ENCODE measurements at places on chromosomes 1 and 21.

DNA sequence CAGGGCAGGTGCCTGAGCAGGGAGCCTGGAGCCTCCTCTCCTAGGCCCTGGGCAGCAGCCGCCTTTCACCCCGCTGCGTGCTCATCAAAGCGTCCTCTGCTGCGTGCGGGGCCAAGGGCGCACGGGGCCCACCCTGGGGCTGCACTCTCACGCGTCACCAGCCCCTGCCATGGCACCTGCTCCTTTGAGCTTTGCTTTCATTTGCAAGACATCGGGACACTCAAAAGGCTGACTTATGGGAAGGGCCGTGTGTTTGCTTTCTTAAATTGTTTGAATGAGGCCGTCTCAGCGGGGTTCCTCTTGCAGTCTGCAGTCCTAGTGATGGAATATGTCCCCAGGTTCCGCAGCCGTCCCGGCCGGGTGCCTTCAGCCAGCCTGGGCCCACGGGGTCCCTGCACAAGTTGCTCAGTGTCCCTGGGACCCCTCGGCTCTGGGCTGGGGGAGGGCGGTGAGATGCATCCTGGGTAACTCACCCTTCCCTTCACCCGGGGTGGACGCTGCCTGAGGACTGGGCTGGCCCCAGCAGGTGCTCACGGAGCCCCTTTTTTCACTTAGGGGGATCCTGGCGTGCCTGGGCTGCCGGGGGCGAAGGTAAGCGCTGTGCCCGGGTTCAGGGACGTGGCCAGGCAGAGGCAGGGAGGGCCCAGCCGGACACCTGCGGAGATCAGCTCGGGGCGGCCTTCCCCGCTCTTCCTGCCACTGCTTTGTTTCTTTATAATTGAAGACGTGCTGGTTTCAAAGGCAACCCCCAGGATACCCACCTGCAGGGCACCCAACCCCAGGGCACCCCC lies 53.1 kb downstream of the SLC19A1 start:
- DNase-seq: no peak

GRCh38 chr1:235190431-235190830 lies 29.4 kb upstream of the RBM34 start:
- DNase-seq: no peak

- no peak for DNase-seq
These were observed 7.0 kb upstream of the LIN28A start for GRCh38 chr1:26403656-26404055.

- DNase-seq: peak; percentile 1
These were observed at the start of gene CR1 for GRCh38 chr1:207495801-207496792. CR1 (plus strand) TSS chr1:207496157; CDS start chr1:207496268, 111 bp downstream.

DNA sequence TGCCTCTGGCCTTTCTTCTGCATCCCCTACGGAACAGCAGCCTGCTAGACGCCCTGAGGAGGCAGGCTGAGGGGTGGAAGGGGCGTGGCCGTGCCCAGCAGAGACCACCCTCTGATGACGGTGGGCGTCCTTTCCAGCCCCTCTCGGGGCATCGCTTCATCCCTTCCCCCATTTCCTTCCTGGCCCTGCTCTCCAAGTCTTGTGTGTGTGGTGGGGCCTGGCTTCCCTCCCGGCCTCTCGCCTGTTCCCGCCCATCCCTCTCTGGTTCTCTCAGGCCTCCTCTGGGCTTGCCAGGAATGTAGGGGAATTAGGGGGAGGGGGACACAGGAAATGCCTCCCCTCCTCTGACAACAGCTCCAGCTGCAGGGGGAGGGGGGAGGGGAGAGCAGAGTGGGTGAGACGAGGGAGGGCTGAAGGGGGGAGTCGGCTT lies 51.1 kb downstream of the SKI start:
- peak; percentile 100 for DNase-seq

DNA sequence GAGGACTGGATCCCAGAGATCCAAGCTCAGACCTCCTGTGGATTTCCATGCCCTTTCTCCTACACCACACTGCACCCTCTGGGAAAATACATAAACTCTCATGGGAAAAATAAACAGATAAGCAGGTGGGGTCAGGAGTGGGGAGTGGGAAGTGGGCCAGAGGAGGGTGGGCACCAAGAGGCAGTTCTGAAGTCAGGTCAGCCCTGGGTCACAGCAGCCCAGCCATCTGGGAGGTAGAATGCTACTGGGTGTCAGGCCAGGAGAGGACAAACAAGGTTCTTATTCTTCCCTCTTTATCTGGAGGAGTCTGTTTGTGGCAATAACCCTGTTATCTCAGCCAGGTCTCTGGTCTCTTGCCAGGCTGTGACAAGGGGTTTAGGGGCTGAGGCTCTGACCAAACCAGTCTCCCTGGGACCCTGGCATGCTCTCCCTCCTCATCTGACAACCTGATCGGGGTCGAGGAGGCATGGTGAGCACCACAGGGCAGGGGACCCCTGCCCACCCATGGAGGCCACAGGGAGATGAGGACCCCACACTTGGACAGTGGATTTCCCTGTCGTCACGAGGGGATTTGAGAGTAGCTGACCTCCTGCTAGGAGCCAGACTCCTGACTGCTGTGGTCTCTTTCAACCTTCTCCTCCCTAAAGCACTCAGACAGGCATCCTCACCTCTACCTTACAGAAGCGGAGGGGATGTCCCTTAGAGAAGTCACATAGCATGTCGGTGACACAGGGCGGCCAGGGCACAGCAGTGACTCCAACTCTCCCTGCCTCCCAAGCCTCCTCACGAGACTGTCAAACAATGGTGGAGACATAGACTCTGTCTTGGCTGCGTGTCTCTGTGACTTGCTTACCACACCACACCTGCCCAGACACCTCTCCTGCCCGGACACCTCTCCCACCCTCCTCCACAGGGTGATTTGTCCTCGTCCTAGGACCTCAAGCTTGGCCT lies 51.3 kb upstream of the IFFO2 start:
- no peak for DNase-seq

- peak; percentile 43 for DNase-seq
These were observed 450.6 kb upstream of the DAB1 start for GRCh38 chr1:57874418-57874877.

DNA sequence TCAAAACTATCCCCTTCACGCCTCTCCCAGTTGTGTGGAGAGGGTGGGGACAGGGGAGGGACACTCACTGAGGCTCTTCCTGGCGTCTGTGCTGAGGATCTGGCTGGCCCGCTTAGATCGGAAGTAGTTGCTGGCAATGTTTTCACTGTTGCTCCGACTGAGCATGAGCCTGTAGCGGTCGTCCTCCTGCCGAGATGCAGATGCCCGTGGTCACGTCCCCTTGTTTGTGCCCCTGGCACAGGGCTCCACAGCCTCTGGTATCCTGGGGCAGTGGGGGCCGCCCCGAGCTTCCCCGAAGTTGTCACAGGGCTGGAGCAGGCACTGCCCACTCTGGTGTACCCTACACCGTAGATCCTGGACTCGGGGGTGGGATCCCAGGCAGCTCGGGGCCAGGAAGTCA lies 5.0 kb upstream of the DDOST start:
- no peak for DNase-seq

DNA sequence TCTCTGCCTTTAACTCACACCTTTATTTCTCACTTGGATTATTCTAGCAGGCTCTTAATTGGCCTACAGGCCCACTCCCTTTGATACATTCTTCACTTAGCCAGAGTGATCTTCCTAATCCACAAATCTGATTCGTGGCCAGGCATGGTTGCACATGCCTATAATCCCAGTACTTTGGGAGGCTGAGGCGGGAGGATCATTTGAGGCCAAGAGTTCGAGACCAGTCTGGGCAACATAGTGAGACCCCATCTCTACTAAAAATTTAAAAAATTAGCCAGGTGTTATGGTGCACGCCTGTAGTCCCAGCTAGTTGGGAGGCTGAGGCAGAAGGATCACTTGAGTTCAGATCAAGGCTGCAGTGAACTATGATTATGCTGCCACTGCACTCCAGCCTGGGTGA lies 2.1 kb downstream of the ZBTB17 start:
- no peak for DNase-seq

- no peak for DNase-seq
These were observed 61.9 kb downstream of the CLSTN1 start for GRCh38 chr1:9761855-9762254.

DNA sequence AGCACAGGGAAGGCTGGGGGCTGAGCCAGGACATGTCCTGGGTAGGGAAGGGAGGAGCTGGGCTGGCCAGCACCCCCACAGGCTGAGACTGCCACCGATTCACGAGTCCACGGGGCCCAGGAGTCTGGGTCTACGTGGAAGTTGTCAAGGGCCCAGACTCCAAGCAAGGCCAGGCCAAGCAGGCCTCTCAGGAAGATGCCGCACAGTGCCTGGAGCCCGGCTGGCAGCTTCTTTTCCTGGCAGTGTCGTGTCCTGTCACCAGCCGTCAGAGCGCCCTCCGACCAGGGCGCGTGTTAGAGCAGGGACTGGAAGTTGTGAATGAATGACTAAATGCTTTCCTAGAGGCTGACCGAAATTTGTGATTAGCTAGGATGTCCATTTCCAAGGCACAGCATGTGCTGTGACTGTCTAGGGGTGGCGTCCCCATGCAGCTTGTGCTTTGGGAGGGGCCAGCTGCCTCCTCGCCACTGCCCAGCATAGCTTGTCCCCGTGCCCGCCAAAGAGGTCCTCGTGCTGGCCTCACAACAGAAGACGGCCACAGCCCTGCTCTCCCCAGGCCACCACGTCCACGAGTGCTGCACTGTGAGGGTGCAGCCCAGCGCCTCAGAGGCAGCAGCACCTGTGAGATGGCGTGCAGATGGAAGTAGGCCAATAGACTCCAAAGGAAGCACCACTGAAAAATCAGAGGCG lies 147.4 kb upstream of the COL6A1 start:
- DNase-seq: no peak

- DNase-seq: peak; percentile 5
These were observed 43.3 kb downstream of the TP73 start for GRCh38 chr1:3695326-3696217.

DNA sequence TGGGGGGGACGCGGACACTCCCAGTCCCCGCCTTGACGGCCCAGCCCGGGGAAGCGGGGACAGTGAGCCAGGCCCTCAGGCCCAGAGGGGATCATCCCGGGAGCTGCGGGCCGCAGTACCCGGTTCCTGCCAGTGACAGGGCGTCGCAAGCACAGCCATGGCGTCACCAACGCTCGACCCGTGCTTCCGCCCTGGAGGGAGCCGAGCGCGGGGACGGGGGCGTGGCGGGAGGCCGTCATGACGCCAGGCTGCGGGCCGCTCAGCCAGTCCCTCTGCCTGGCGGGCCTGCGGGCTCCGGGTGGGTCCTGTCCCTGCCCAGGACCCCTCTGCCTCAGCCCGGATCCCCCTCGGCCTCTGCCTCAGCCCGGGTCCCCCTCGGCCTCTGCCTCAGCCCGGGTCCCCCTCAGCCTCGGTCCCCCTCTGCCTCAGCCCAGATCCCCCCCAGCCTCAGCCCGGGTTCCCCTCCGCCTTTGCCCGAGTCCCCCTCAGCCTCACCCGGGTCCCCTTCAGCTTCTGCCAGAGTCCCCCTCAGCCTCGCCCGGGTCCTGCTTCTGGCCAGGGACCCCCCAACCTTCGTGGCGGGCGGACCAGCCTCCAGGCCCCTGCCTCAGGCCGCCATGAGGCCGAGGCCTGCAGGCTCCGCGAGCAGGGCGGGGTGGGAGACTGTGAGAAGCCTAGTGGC lies 2.3 kb upstream of the SLC2A5 start:
- DNase-seq: no peak

GRCh38 chr1:190159146-190159545 lies 318.5 kb downstream of the BRINP3 start:
- peak; percentile 3 for DNase-seq

DNA sequence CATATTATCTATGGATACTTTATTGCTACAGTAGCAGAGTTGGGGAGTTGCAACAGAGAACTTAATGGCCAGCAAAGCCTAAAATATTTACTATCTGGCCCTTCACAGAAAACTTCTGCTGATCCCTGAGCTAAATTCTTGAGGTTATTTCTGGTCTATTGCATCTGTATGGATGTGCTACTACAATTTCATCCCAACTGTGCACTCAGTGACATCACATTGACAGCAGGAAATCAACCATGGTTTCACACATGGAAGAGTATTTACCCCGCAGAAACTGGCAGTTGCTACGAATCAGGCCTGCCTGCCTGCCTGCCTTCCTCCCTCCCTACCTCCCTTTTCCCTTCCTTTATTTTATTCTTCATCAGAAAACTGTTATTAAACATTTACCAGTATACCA lies 12.1 kb downstream of the CLCA2 start:
- peak; percentile 45 for DNase-seq

- DNase-seq: no peak
These were observed 62.5 kb downstream of the CD58 start for GRCh38 chr1:116508085-116508983.

- peak; percentile 73 for DNase-seq
These were observed 7.8 kb downstream of the NUAK2 start for GRCh38 chr1:205313563-205314308.

- no peak for DNase-seq
These were observed 132.8 kb downstream of the NFIA start for GRCh38 chr1:61215119-61215518.

DNA sequence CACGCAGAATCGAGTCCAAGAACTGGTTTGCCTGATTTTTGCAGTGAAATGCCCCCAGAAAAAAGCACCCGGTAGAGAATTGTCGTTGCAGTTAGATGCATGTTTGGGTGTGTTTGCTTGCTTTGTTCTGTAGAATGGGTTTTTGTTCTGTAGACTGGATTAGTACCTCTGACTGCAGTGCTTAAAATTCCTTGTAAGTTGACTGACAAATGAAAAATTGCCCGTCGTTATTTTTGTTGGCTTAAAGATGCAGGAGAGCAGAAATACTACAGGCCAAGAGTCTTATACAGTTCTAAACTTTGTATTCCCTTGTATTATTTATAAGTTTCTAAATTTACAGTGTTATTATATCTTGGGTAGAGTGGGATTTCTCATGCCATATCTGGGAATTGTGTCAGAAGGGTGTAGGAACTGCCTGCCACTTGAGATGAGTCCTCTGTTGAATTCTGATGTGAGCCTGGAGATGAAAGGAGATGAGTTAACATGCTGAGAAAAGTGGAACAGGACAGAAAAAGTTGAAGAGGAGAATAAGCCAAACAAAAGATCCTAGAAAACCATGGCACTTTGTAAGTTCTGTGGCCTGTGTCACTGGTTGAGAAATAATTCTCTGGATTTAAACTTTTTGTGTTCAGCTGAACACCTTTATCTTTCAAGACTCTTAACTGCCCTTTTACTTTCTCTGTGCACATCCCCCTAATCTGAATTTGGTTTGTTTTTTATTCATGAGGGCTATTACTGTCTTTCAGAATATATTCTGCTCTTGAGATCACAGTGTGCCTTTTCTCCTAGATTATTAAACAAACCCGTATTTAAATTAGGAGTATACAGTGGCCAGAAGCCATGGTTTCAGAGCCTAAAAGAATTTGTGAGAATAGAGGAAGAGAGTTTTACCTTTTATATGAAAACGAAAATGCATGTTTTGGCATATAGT lies 1.4 kb downstream of the DESI2 start:
- no peak for DNase-seq

DNA sequence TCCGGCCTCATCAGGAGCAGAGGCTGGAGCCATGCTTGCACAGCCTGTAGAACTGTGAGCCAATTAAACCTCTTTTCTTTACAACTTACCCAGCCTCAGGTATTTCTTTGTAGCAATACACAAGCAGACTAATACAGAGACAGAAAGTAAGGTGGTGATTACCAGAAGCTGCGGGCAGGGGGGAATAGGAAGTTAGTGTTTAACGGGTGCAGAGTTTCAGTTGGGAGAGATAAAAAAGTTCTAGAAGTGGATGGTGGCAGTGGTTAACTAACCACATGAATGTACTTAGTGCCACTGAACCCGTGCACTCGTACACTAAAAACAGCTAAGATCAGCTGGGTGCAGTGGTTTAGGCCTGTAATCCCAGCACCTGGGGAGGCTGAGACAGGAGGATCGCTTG lies 80.4 kb upstream of the TARDBP start:
- DNase-seq: no peak
